ENCODE measurements at places on chromosomes 2 and 18. TPM values are rescaled to one million over a fixed set of nuclear protein-coding genes. Genes with fewer than 3 reads are reported as not detected.
A peak's percentile ranks its signal among the peaks of the same experiment; 100 is the strongest.

The RTP5 gene
- total RNA-seq, result not detected

- H3K4me3 ChIP-seq, result peak overlapping the region; percentile 94
- H3K36me3 ChIP-seq, result no peaks in the 10 kb centered on the region
- peaks cover 79% of the 10 kb centered on the region for H3K4me1 ChIP-seq
Observed at GRCh38 chr2:202378662-202379358, 2.7 kb downstream of the BMPR2 start.

DNA sequence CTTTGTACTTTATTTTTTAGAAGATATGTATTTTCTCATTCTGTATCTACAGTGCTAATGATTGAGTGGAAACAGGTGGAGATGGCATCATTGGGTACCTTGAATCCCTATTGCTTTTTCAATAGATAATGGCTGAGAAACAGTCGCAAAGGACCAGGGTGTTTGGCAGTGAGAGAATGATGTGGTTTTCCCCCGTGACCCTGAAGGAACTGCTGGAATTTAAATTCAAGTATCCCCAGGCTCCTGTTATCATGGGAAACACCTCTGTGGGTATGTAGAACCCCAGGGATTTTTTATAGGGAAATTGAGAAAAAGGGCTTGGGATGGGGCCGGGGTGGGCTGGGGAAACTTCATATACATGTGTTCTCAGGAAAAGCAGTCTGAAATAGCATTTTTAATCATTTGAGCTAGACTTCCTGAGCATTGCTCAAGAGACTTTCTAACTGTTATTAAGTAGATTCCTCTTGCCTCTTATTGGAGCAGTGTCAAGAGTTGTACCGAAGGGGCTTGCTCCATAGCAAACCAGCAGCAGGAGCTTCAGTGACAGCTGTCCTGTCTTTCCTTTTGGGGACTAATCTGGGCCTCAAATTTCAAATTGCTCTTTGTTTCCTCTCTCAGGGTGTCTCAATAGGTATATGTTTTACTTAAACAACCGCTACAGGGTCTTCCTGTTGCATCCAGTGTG, 18.9 kb downstream of the AOX1 start:
- peaks cover 1% of the 10 kb centered on the region for H3K27me3 ChIP-seq
- DNase-seq, result no peak
- no peaks in the 10 kb centered on the region for H3K4me1 ChIP-seq
- no peak overlapping the region for H3K4me3 ChIP-seq

GRCh38 chr2:238123991-238124470, 14.4 kb upstream of the KLHL30 start:
- no peaks in the 10 kb centered on the region for H3K36me3 ChIP-seq
- no peak overlapping the region for H3K4me3 ChIP-seq
- DNase-seq, result no peak
- no peak overlapping the region for H3K27ac ChIP-seq

The IL1B gene
- 0.27 TPM for total RNA-seq

The CIB4 gene
- total RNA-seq, result not detected

GRCh38 chr2:60292242-60292641, 261.2 kb downstream of the BCL11A start:
- H3K27me3 ChIP-seq, result peaks cover 9% of the 10 kb centered on the region
- H3K4me1 ChIP-seq, result no peaks in the 10 kb centered on the region
- no peaks in the 10 kb centered on the region for H3K36me3 ChIP-seq
- no peak for DNase-seq
- no peak overlapping the region for H3K27ac ChIP-seq

The FBXO36 gene
- total RNA-seq, result 0.58 TPM

The CCDC102B gene
- total RNA-seq, result 6.1 TPM

DNA sequence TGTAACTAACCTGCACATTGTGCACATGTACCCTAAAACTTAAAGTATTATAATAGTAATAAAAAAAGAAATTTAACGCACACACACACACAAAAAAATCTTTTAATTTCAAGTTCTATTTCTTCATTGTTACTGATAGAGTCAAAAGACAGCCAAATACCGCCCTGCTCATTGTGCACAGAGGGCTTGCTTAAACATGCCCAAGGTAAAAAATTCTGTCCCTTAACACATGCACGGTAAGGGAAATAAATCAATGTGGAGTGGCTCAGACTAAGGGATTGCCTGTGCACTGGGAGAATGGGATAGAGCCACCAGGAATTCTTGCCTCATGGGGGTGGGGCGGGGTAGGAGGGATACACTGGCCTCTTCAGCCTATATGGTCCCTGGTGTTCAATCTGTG, 468.0 kb downstream of the NUP35 start:
- H3K27ac ChIP-seq, result no peak overlapping the region
- H3K4me3 ChIP-seq, result no peak overlapping the region
- no peaks in the 10 kb centered on the region for H3K36me3 ChIP-seq
- no peak for DNase-seq
- H3K4me1 ChIP-seq, result no peaks in the 10 kb centered on the region

The RNF144A gene
- total RNA-seq, result 17.9 TPM

DNA sequence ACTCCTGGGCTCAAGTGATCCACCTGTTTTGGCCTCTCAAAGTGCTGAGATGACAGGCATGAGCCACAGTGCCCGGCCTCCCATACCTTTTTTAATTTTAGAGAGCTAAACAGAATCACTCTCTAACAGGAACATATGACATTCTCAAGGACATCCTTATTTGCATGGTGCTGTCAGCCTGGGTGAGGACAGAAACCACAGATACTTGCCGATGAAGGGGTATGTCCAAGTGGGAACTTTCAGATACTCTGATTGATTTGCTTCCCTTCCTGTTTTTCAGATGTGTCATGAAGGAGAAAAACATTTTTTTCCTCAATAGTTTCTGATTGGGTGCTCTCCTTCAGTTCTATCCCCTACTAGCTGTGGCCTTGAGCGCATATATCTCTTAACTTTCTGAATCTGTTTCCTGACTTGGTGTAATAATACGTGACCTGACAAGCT, 49.6 kb downstream of the MYO3B start:
- H3K36me3 ChIP-seq, result no peaks in the 10 kb centered on the region
- H3K4me1 ChIP-seq, result peaks cover 10% of the 10 kb centered on the region
- no peak for DNase-seq
- no peaks in the 10 kb centered on the region for H3K27me3 ChIP-seq

The MRPS9 gene
- total RNA-seq, result 73.2 TPM

DNA sequence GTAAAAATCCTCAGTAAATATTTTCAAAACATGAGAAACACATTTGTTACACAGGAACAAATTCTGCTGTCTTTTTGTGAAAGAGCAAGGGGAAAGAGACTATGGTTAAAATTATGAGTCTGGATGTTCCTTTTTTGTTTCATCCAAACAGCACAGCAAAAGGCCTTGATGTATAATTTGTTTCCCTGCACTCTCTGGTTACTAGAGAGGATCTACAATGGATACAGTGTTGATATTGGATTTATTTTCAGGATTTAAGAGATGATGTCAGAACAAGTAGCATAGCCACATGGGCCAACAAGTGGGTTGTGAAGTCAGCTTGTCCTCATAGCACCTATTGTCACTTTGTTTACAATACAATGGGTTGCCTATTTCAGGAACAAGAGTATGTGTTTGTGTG, 11.3 kb upstream of the ERBB4 start:
- no peak overlapping the region for H3K27ac ChIP-seq
- no peak for DNase-seq
- H3K36me3 ChIP-seq, result no peaks in the 10 kb centered on the region
- H3K4me3 ChIP-seq, result no peak overlapping the region
- peaks cover 7% of the 10 kb centered on the region for H3K4me1 ChIP-seq
- no peaks in the 10 kb centered on the region for H3K27me3 ChIP-seq

GRCh38 chr2:69917852-69918251, 2.9 kb downstream of the MXD1 start:
- DNase-seq, result no peak
- peaks cover 32% of the 10 kb centered on the region for H3K36me3 ChIP-seq
- no peak overlapping the region for H3K4me3 ChIP-seq
- peaks cover 51% of the 10 kb centered on the region for H3K4me1 ChIP-seq

GRCh38 chr18:52343138-52343537, 3.1 kb downstream of the DCC start:
- DNase-seq, result no peak
- peaks cover 4% of the 10 kb centered on the region for H3K4me1 ChIP-seq
- H3K27me3 ChIP-seq, result peaks cover 82% of the 10 kb centered on the region
- no peaks in the 10 kb centered on the region for H3K36me3 ChIP-seq

DNA sequence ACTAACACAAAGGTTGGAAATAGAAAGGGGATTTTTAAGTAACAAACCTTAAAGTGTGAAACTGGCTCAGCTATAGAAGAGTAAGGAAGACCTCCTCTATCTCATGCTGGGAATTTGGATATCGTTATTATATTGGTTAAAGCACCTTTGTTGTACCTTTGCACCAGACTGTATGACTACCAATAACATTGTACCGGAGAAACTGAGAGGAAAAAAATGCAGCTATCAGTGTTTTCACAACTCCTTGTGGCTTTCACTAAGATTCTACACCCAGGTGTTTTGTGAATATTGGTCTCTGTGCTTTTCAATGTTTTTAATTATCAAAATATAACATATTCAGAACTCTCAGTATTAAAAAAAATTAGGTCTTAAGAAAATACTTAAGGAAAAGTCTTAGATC, 48.7 kb downstream of the DTNB start:
- no peak overlapping the region for H3K4me3 ChIP-seq
- peaks cover 23% of the 10 kb centered on the region for H3K36me3 ChIP-seq
- H3K27me3 ChIP-seq, result no peaks in the 10 kb centered on the region

The STK36 gene
- total RNA-seq, result 7.4 TPM

DNA sequence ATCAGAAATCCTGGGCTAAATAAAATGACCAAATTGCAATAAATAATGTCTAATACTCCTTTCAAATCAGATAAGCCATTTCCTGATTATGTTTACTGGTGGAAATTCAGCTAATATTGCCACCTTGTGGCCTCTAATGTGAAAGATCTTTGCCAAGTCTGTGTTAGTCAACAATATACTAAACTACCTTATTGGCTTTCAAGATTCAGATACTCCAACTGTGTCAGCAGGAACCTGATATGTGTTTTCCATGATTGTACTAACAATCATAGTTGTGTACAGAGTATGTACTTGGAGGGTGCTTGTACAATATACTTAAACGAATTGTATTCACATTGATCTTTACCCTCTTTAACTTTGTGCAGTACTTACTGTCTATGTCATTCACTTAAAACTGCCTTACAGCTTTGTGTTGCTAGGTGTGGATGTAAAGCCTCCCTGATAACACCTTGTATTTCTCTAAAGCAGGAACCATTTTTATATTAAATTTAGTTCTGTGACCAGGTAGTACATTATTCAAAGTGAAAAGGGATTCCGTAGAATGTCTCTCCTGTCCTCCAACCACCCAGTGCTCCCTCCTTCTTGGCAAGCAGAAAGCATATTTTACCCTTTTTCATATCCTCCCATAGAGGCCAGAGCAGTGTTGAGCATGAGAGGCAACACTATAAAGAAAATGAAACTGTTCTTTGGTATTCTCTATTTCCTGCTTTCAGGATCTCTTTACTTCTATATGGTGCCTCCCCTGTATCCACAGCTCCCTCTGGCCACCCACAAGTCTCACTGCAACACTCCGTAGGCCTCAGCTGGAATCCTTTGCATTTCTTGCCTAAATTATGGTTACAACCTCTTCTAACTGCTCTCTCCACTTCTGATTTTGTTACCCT, 75.2 kb upstream of the C2orf15 start:
- no peak for DNase-seq
- H3K4me3 ChIP-seq, result no peak overlapping the region
- no peaks in the 10 kb centered on the region for H3K27me3 ChIP-seq

DNA sequence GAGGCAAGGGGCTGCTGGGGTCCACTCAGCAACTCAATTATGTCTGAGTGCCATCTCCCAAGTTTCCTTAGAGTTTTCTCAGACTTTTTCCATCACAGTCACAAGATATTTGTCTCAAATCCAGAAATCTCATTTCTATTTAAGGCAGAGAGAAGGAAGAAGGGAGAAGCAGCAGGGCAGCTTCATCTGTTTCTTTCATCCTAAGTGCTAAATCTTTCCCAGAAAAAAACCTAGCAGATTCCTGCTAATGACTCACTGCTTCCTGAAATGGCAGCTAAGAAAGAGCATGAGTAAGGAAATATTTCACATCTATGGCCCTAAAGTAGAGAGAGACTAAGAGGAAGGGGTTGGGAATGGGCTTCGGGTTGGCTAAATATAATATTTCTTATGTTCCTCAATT, 88.0 kb downstream of the KYNU start:
- H3K36me3 ChIP-seq, result no peaks in the 10 kb centered on the region
- no peaks in the 10 kb centered on the region for H3K27me3 ChIP-seq

DNA sequence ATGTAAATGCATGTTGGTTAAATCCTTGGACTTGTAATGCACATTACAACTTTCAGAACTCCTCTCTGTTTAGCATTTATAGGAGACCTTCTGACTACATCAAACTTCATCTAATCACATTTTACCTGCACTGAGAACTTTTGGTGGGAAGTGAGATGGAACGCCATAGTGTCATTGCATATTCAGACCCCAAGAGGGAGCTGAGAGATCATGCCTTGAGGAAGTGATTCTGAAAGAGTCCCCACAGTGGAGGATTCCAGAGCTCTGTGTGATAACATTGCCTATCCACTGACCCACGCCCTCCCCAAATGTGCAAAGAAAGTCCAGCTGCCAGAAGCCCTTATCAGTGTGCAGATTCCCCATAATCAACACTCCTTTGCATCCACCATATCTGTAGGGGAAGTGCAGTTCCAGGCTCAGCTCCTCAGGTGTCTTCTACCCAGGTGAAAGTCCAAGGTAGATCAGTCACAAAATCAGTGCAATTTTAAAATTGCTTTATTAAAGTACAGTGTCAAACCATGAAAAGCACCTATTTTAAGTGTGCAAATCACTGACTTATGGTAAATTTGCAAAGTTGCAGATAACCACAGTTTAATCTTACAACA, 212.4 kb downstream of the RPIA start:
- DNase-seq, result no peak
- H3K36me3 ChIP-seq, result no peaks in the 10 kb centered on the region
- no peaks in the 10 kb centered on the region for H3K4me1 ChIP-seq
- no peak overlapping the region for H3K4me3 ChIP-seq
- peaks cover 52% of the 10 kb centered on the region for H3K27me3 ChIP-seq
- H3K27ac ChIP-seq, result no peak overlapping the region

The UGT1A4 gene
- total RNA-seq, result not detected

DNA sequence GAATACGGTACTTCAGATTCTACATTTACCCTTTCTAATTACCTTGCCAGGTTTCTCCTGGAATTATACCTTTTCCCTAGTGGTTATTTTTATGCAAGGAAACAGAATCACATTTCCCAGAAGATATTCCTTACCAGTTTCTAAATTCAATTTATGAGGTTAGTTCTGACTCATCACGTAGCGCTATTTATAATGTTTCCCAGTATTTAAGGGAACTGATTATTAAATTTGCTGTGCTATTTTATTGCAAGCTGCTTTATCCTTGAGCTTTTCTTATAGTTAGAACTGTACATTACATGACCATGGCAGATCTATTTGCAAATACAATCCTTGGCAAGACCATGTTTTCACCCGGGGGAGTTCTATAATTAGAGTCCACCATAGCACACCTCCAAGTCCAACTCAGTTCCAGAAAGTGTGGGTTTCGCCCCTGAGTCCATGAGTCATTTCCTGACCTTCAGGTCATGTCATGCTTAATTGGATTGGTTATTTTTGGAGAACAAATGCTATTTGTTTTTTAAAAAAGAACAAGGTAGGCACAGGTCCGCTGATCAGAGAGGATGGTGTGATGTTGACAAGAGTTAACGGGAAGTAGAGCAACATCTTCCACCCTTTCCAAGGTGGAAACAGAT, 126.6 kb downstream of the ZNF532 start:
- H3K27ac ChIP-seq, result peak overlapping the region; percentile 91
- peaks cover 5% of the 10 kb centered on the region for H3K36me3 ChIP-seq
- DNase-seq, result no peak
- no peaks in the 10 kb centered on the region for H3K27me3 ChIP-seq
